ENCODE measurements at places on chromosomes 13 and 19.

- DNase-seq = no peak
Observed at GRCh38 chr13:101205408-101205807, 210.9 kb downstream of the NALCN start.

DNA sequence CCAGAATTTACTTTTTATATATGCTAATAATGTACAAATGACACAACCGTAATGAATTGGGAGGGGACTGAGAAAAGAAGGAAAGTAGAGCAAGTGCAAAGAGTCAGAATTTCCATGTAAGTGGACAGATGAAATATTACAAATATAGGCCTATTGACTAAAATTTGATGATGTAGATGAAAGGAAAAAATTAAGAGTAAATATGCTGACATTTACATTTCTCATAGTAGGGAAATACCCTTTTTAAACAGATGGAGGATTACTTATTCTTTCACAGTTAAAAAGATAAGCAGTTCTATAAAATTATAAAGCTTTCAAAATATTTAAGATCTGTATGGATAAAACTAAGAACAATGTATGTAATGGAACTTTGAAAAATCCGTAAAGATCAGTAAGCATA is 185.4 kb downstream of the NBEA start:
- DNase-seq = no peak

- no peak for DNase-seq
Observed at GRCh38 chr13:31980830-31981229, 50.7 kb upstream of the FRY start.

DNA sequence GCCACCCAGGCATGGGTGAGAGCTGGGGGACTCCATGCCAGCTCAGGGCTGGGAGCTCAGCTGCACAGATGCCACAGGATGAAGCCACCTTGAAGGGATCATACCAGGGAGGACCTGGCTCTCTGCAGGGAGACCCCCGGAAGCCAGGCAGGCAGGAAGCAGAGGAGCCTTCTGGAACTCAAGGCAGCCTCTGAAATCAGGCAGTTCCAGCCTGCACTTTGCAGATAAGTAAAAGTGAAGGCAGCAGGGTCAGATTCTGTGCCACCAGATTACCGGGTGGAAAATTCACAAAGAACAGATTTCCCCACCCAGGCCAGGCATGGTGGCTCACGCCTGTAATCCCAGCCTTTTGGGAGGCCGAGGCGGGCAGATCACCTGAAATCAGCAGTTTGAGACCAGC is 2.5 kb downstream of the TMEM259 start:
- no peak for DNase-seq

DNA sequence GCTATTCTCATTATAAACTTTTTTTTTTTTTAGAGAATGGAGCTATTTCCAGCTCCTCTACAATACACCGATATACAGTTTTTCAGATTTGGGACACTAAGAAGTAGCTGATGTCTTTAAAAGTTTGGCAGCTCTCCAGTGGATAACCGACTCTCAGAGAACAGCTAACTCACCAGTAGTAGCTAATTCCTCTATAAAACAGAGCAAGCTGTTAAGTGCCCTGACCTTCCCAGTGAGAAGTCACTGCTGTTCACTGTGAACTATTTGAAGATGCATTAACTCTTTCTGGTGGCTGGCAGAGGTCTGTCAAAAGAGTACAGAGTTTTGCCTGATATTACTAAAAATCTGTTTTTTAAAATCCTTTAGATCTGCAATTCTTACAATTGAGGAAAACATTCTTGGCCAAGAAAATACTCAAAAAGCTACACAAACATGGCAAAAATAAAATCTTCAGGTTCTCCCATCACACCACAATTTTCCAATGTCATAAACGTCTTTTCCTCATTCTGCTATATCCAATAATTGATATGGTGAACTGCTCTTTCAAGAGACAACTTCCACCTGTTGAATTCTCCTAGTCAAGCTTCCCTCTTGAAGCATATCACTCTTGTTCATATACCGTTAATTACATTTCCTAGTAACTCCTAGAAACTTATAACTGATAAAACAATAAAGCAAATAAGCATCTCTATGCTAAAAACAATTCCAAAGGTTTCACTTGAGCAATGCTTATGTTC is 44.2 kb downstream of the TBC1D4 start:
- no peak for DNase-seq

DNA sequence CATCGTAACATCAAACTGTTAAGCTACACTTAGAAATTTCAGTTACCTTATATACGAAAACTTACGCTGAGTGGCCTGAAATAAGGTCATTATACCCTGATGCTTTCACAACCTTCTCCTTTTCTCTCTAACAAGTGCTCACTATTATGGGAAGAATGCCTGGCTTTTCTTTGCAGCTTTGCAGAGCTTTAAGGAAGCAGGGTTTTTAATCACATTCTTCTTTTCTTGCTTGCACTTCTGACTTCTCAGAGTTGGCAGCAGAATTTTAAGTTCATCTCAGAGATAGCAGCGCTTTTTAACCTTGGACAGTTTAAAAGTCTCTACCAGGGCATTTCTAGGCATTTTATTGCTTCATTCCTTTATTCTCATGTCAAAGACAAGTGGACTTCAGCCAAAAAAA is 285.1 kb downstream of the SPRY2 start:
- DNase-seq = peak; percentile 27

- DNase-seq = no peak
Observed at GRCh38 chr13:30647420-30647819, 29.7 kb downstream of the USPL1 start.

- DNase-seq = no peak
Observed at GRCh38 chr13:98504371-98504963, 72.4 kb downstream of the STK24 start.

DNA sequence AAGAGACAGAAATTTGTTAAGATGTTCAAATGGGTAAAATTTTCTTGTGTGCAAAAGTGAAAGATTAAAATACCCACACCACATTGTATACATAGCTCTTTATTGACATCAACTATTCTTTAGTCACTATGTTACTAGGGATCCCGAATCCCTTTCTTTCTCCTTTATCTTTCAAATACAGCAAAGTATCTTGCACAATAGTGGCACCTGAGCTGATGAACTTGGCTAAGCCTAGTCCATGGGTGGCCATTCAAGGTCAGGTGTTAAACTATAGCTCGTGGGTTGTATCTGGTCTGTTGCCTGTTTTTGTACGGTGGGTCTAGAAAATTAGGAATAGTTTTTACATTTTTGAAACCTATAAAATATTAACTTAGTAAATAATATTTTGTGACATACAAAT is 210.9 kb downstream of the SLITRK6 start:
- DNase-seq = no peak

- no peak for DNase-seq
Observed at GRCh38 chr13:48909056-48909389, 66.7 kb upstream of the FNDC3A start.

GRCh38 chr19:49418511-49418910 is 4.7 kb downstream of the PTH2 start:
- no peak for DNase-seq

DNA sequence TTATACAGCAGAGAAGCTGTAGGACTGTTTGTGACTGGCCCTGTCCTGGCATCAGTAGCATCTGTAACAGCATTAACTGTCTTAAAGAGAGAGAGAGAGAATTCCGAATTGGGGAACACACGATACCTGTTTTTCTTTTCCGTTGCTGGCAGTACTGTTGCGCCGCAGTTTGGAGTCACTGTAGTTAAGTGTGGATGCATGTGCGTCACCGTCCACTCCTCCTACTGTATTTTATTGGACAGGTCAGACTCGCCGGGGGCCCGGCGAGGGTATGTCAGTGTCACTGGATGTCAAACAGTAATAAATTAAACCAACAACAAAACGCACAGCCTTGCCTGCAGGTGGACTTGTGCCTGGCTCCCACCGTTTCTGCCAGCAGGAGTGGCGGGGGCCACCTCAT is 27.3 kb upstream of the LDLR start:
- DNase-seq = no peak

DNA sequence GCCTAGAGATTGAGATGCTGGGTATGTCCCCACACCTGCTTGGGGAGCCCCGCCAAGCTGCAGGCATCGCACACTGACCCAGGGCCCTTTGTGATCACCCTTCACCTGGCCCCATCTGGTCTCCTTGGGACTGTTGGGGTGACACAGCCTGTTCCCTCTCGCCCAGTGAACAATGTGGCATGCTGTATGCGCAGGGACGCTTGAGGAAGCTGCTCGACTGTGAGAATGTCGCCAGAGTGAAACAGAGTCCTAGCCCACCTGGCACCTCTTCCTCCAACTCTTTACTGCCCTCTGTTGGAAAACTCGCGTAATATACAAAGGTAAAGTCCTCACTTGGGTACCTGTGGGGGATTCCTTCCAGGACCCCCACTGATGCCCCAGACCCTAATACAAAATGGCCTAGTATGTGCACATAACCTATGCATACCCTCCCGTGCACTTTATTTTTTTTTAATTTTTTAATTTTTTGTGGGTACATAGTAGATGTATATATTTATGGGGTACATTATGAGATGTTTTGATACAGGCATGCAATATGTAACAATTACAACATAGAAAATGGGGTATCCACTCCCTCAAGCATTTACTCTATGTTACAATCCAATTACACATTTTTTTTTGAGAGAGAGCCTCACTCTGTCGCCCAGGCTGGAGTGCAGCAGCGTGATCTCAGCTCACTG is 9.0 kb downstream of the BLOC1S3 start:
- no peak for DNase-seq

DNA sequence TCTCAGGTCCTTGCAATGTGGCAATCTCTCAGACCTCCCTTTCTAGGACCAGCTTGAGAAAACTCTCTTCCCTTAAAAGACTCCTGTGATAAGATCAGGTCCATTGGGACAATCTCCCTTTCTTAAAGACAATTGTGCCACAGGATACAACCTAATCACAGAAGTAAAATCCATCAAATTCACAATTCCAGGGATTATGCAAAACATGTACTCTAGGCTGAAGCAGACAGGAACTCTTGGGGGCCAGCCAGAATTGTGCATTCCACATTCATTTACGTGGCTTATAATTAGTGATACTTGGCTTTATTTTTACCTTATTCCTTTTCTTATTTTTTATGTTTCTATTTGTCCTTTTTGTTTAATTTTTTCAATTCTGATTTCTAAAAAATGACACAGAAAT is 257.9 kb downstream of the KLF12 start:
- DNase-seq = no peak

GRCh38 chr19:37484406-37485168 is 15.4 kb downstream of the ZNF570 start:
- no peak for DNase-seq

DNA sequence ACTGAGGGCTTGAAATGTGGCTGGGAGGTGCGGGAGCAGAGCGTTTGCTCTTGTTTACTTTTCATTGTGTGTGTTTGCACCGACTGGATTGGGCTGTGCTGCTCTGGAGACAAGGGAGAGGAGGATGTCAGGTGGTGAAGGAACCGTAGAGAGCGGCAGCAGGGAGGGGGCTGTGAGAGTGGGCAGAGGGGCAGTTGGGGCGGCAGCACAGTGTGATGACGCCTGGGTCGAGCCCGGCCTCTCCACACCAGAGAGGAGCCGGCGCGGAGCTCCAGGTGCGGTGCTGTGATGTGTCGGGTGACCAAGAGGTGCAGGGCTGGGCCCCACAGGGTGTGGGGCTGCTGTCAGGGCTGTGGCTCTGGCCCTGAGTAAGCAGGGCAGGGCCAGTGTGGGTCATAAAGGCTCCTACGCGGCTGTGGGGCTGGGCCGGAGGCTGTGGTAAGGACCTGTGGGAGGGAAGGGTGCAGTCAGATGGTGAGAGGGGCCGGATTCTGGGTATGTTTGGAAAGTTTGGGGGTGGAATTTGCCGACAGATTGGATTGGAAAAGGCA is 10.5 kb downstream of the NAXD start:
- no peak for DNase-seq

DNA sequence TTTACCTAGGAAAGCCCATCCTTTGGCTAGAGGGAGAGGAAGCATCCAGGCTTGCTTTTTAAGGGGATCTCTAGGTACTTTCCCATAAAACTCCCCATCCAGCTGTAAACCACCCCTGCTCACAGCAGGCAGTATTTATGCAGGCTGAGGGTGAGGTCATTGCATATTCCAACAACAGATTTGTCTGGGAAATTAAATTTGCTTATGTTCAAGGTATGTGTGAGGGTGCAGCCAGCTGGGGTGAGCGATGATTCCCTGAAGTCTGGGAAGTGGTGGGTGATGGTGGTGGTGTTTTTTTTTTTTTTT is 96.3 kb upstream of the C1QTNF9B start:
- no peak for DNase-seq
